ENCODE measurements at places on chromosomes 5 and 9. TPM values are rescaled to one million over a fixed set of nuclear protein-coding genes. Genes with fewer than 3 reads are reported as not detected.

FEM1C gene
- total RNA-seq: 10.9 TPM

EIF4E1B gene
- not detected for total RNA-seq

PCDHGA12 gene
- 3.5 TPM for total RNA-seq

ADRA1B gene
- total RNA-seq: under 0.01 TPM

TUSC1 gene
- total RNA-seq: 7.6 TPM

CDH18 gene
- under 0.01 TPM for total RNA-seq

PGM5 gene
- total RNA-seq: 48.9 TPM

GPR150 gene
- total RNA-seq: 0.13 TPM

LEAP2 gene
- 0.13 TPM for total RNA-seq

INVS gene
- 20.4 TPM for total RNA-seq

CDKN2B-AS1 gene
- total RNA-seq: 0.76 TPM

PCDHGB5 gene
- 9.7 TPM for total RNA-seq

PCDHAC2 gene
- 0.13 TPM for total RNA-seq

FBP1 gene
- 0.64 TPM for total RNA-seq

NUP214 gene
- 7.6 TPM for total RNA-seq

WNT8A gene
- not detected for total RNA-seq

TAL2 gene
- not detected for total RNA-seq

TICAM2 gene
- 0.25 TPM for total RNA-seq

IL13 gene
- total RNA-seq: not detected

SMAD5 gene
- total RNA-seq: 29.0 TPM

MYMK gene
- not detected for total RNA-seq

MTREX gene
- total RNA-seq: 49.0 TPM

ERBIN gene
- 46.7 TPM for total RNA-seq

KCNV2 gene
- not detected for total RNA-seq

NR2F1-AS1 gene
- total RNA-seq: 17.5 TPM

OTULINL gene
- total RNA-seq: 0.26 TPM

ANKRD18A gene
- not detected for total RNA-seq

PDE6A gene
- under 0.01 TPM for total RNA-seq

GADD45G gene
- under 0.01 TPM for total RNA-seq

BTNL8 gene
- total RNA-seq: 0.13 TPM

ANKRD31 gene
- under 0.01 TPM for total RNA-seq

PRSS3 gene
- total RNA-seq: 12.8 TPM

PCDHGA2 gene
- total RNA-seq: 0.39 TPM

ANKRD34B gene
- total RNA-seq: not detected

TNPO1 gene
- 269 TPM for total RNA-seq

TEK gene
- 147 TPM for total RNA-seq

HAVCR1 gene
- not detected for total RNA-seq

CTSV gene
- total RNA-seq: 0.25 TPM

SPATA9 gene
- 0.13 TPM for total RNA-seq

CER1 gene
- total RNA-seq: not detected

BARHL1 gene
- not detected for total RNA-seq

CDH9 gene
- not detected for total RNA-seq
